Airway epithelial cell (primary cell): ENCODE measurements at places on chromosomes 12 and 14. TPM values are rescaled to one million over a fixed set of nuclear protein-coding genes. Genes with fewer than 3 reads are reported as not detected.

MAPKAPK5 gene
- total RNA-seq = 37.0 and 70.1 TPM in 2 replicates

MANSC4 gene
- total RNA-seq = not detected in 2 replicates

TMEM132D gene
- not detected in 2 replicates for total RNA-seq

GPR132 gene
- total RNA-seq = 0.14 TPM in 1 of 2 replicates, not detected in the other

TAS2R31 gene
- 0.99 TPM in 1 of 2 replicates, not detected in the other for total RNA-seq
